ENCODE measurements at places on chromosomes 16 and 17. TPM values are rescaled to one million over a fixed set of nuclear protein-coding genes. Genes with fewer than 3 reads are reported as not detected.

The CDRT15 gene
- not detected for total RNA-seq

The HDAC5 gene
- 237 TPM for total RNA-seq

The ST6GALNAC2 gene
- 17.5 TPM for total RNA-seq

The CES3 gene
- not detected for total RNA-seq

The RPGRIP1L gene
- 2.3 TPM for total RNA-seq

The PERCC1 gene
- total RNA-seq = not detected

The CCR7 gene
- 0.33 TPM for total RNA-seq

The MFAP4 gene
- 315 TPM for total RNA-seq

The PRCD gene
- 3.9 TPM for total RNA-seq
